ENCODE measurements at places on chromosomes 5 and 9.
A peak's percentile ranks its signal among the peaks of the same experiment; 100 is the strongest.

DNA sequence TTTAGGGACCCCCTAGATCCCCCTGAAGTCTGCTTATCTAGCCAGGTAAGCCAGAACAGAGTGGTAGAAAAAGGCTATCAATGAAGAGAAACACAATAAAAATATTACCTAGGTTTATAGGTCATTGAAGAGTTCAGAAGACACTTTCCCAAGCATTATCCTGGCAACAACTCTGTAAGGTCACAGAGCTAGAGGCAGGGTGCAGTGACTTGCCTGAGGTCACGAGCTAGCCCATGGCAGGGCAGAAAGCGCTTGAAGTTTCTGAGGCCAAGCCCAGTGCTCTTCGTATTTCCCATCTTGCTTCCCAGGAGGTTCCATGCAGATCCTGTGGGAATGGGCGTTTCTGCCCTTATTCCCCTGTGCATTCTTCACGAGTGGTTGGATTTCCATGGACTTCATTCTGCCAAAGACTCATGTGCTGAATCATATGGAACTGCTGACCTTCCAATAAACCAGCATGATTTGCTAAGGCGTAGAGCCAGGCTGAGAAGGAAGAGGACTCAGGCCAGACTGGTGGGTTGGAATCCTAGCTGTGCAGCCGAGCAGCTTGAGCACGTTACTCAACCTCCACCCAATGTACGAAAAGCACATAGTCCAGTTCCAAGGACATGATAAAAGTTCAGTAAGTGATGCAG, 22.1 kb downstream of the TRMO start:
- DNase-seq = no peak

DNA sequence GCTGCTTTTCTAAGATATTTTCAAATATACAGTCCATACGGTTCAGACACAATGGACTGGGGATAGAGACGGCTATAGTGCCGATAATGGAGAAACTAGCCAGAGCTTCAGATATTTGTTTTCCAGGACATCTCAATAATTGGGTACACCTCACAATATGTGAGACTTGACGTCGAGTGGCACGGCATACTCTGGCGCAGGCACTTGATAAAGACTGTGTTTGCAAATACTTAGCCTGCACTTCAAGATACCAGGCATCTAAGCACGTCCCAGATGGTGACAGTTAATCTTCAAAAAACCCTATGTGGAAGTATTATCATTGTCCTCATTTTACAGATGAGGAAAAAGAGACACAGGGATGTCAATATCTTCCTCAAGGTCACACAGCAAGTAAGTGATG, 48.5 kb downstream of the SEMA5A start:
- DNase-seq = no peak

DNA sequence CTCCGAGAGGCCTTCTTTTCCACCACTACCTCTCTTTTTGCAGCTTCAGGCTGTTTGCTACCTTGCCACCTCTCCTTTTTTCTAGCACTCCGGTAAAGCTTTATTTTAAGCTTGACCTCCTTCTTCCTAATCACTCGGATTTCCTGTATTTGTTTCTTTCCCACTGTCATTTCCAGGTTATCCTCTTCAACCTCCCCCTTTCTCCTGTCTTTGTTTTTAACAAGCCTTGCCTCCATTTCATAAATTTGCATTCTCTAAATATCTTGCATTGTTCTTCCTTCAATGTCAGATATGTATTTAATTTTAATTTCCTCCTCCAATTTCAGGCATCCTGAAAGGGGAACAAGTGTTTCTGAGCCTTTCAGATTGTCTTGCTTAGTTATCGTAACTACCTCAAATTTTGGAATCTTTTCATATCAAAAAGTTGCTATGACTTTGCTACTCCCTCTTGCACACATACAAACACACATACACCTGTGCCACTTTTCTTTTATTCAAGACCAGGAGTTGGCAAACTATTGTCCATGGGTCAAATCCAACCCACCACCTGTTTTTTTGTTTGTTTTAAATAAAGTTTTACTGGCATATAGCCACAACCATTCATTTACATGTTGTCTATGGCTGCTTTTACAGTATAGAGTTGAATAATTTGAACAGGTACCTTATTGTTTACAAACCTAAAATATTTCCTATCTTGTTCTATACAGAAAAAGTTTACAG, 22.7 kb downstream of the DPYSL3 start:
- no peak for DNase-seq

- DNase-seq = no peak
These were observed 86.5 kb upstream of the NEURL1B start for GRCh38 chr5:172554562-172554961.

DNA sequence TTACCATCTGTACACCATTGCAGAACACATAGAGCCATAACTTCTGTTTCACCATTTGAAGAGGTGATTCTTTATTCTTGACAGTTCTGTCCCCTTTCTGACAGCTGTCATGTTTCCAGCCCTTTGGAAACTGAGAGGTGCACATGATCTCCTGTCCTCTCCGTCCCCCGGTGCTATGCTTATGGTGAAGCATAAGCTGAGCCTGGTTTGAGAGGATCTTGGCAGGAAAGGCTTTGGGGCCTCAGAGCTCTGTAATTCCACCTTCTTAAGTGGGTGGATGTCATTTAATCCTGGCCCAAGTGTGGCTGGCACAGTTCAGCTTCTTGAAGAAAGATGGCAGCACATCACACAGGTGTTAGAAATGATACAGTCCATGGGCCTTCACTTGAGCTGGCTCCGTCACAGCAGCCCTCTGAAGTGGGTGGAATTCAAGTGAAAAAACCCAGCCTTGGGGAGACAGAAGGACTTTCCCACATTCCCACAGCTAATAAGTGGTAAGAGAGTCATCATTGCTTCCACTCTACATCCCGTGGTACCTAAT, 30.7 kb upstream of the GRPEL2 start:
- DNase-seq = no peak

GRCh38 chr9:76725885-76726284, 38.4 kb upstream of the PCA3 start:
- DNase-seq = no peak

DNA sequence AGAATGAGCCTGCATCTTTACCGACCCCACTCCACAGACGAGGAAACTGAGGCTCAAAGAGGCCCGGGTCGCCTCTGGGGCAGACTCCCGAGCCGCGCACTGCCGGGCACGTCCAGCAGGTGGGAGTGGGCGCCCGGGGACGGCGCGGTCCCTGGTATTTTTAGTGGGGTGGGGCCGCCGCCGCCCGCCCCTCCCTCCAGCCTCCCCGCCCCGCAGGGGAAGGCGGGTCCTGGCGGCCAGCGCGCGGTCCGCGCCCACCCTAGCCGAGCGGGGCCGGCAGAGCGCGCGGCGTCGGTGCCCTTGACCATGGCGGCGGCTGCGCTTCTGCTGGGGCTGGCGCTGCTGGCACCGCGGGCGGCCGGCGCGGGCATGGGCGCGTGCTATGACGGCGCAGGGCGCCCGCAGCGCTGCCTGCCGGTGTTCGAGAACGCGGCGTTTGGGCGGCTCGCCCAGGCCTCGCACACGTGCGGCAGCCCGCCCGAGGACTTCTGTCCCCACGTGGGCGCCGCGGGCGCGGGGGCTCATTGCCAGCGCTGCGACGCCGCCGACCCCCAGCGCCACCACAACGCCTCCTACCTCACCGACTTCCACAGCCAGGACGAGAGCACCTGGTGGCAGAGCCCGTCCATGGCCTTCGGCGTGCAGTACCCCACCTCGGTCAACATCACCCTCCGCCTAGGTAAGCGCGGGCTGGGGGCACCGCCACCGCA, at the start of gene LAMC3:
LAMC3 (plus strand) TSS at position 266 of the 710 bp plus-strand sequence; CDS start at position 307, 41 bp downstream.
- DNase-seq = no peak

- no peak for DNase-seq
These were observed 368 bp upstream of the FRMPD1 start for GRCh38 chr9:37650299-37650872.

- no peak for DNase-seq
These were observed 116.1 kb upstream of the TUT7 start for GRCh38 chr9:86470326-86470725.

GRCh38 chr5:98917433-98917832, 11.4 kb downstream of the CHD1 start:
- DNase-seq = no peak

- DNase-seq = no peak
These were observed 223.7 kb upstream of the GRAMD2B start for GRCh38 chr5:126199467-126199866.

DNA sequence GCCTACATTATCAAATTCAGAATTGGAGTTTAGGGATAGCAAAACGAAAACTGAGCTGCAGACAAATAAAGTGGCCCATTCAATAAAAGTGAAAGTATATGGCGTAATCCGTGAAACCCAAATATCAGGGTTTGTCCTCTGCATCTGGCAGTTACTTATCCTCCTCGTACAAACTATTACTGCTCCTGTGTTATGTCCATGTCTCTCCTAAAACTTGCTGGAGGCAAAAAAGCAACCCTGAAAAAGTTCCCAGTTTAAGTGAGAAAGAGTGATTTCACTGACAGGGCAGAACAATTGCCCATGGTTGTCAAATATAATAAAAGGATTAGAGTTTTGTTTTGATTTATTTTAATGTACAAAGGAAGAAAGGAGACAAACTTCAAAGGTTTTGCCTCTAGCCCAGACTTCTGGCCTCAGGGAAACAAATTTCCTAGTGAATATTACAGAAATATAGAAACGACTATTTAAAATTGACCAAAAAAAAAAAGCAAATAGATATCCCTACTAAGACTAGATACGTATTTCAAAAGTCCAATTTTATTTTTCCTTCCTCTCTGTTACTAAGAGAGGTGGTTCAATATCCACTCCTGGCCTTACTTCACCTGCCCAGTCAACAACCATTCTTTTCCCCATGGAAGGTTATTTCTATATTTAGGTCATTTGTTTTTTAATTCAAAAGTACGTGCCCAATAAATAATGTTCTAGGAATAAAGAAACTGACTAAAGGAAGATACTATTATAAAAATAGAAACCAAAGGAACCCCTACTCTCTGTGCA, 50.0 kb downstream of the NFIB start:
- DNase-seq = no peak

GRCh38 chr5:78221964-78222451, 72.5 kb downstream of the AP3B1 start:
- no peak for DNase-seq

DNA sequence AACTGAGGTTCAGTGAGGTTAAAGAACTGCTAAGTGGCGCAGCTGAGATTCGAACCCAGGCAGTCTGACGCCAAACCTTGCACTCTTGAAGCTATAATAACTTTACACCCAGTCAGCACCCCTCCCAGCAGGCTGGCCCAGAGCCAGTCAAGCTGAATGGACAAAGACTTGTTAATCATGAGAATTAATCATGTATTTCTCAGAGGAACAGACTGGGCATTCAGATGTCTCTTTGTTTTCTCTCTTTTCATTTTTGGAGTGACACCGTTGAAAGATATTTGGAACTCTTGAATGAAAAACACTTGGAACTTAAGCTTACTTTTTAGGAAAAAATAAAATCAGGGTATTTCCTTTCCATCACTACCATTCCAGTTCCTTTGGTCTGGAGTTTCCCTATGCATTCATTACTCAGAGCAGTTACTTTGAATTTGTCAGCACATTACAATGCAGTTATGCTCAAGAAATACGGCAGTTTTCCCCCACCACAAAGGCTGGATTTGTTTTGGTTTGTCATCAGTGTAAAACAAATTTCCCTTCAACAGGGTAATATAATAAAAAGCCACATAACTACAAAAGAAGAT, 22.6 kb upstream of the MAMDC2 start:
- peak; percentile 67 for DNase-seq

DNA sequence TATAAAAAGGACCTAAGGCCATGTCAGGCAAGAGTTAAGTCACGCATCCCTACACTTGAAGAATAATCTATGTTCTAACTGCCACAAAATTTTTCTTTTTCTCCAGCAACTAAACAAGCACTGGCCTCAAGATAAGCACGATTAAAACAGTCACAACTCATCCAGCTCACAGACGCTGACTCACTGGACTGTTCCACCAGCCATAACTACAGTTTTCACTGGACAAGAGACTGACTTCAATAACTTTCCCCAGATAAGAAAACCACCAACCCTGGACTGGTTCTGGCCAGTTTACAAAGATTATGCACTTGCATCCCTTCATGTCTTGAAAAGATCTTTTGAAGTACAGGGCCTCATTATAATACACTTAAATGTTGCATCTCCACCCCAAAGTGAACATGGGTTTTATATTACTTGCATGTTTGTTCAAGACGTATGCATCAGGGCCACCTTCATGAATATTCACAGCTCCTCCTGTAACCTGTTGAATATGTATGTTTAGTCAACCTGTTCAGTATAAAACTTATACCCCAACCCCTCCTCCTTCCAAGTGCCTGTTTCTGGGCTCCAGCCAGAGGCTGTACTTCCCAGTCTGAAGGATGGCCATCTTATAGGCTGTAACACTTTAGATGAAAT, 129.3 kb upstream of the EPB41L4A start:
- no peak for DNase-seq

- no peak for DNase-seq
These were observed 346.5 kb upstream of the MEF2C start for GRCh38 chr5:89229331-89230070.

DNA sequence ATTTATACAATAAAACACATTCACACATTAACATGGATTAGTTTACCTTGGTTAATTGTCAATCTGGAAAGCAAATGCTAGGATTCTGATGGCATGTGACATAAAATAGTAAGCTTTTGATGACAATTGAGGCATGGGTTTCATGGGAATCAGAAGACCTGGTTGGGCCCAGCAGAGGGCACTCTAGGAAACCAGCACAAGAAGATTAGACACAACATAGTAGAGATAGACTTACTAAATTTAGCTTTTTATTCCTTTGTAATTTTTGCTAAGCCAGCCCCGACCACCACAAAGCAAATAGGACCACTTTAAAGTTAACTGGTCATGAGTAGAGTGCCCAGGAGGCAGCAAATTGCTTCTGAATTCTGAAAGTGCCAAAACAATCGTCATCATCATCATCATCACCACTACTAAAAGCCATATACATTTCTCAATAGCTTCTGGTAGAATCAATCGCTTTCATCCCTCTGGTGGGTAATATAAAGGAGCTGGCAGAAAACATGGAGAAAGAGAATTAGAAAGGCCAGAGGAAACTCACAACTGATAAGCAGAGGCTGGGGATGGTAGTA, 163.2 kb downstream of the ARRDC3 start:
- DNase-seq = peak; percentile 34

All from putamen (tissue), 1 donor.